Stimulated activated CD4-positive, alpha-beta T cell treated with anti-CD3 and anti-CD28 coated beads, Interleukin-15, amount 100 ng/mL, for 48 hours (primary cell): ENCODE measurements at places on chromosomes 6 and 20.

GRCh38 chr6:64347411-64347810 lies 711.8 kb downstream of the PHF3 start:
- no peak for DNase-seq

DNA sequence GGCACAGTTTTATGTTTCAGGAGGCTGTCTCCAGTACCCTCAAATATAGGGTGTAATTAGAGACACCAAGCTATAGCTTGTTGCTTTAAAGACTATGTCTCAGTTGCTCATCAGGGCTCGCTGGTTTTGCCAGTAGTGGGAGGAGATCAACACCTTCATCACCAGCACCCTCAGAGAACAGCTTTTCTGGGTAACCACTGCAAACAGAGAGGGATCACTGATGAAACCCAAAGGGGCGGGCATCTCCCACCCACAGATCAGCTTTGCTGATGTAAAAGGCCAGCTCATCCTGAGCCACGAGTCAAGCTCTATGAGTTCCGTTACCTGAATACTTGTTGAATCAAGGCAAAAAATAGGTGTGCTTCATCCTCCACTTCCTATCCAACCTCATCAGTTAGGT lies 187.7 kb downstream of the AIG1 start:
- peak; percentile 25 for DNase-seq

- no peak for DNase-seq
Observed at GRCh38 chr20:7361321-7361720, 578.9 kb downstream of the HAO1 start.

- DNase-seq: no peak
Observed at GRCh38 chr6:139732451-139732850, 358.0 kb upstream of the CITED2 start.

- DNase-seq: no peak
Observed at GRCh38 chr6:53608396-53608795, 57.2 kb downstream of the KLHL31 start.

DNA sequence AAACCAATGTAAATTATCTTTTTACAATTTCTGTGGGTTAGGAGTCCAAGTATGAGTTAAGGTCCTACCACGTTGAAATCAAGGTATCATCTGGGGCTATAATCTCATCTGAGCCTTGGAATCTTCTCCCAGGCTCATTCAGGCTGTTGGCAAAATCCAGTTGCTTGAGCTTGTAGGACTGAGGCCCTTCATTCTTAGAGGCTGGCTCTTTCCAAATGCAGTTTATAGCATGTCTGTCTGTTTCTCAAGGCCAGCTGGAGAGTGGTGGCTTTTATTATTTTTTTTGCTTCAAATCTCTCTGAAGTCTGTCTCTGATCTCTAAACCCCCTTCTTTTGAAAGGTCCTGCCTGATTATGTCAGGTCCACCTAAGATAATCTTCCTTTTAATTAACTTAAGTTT lies 177.2 kb upstream of the ASCC3 start:
- DNase-seq: no peak

DNA sequence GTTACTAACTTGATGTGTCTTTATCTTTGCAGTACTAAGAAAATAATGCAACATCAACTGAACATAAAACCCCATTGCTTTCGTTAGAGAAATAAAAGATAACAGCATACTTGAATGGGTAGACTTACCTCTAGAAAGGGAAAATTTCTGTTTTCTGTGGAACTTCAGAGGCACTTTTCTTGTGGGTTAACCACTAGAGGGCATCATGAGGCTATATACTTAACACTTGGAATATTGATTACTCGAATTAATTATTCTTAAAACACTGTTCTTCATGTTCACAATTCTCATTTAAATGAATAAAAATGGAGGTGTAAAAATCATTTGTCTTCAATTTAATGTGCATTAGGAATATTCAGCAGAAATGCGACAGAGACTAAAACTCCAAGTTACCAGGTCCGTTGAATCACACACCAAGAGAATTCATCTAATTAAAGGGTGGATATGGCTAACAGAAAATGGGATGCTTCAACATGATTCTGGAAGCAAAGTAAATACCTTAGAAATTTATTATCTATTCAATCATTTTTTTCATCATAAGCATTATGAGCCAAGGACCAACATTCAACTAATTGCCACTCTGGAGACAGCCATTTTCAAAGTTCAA lies 330.8 kb upstream of the PREP start:
- DNase-seq: no peak

DNA sequence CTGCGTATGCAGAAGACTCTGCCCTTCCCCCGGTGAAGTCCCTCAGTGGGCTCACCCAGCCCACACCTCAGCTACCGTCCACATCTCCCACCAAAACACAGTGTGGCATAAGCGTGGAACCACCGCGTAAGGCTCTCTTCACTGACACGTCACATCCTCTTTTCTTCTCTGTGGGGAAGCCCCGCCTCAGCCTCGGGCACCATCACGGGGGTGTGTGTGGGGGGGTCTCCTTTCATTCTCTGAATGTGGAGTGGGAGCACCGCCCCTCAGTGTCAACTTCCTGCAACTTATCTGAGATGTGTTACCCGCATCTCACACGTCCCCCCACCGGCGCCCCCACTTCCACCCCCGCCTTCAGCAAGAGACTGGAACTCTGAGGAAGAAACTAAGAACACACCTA lies 388.4 kb upstream of the JARID2 start:
- peak; percentile 65 for DNase-seq

DNA sequence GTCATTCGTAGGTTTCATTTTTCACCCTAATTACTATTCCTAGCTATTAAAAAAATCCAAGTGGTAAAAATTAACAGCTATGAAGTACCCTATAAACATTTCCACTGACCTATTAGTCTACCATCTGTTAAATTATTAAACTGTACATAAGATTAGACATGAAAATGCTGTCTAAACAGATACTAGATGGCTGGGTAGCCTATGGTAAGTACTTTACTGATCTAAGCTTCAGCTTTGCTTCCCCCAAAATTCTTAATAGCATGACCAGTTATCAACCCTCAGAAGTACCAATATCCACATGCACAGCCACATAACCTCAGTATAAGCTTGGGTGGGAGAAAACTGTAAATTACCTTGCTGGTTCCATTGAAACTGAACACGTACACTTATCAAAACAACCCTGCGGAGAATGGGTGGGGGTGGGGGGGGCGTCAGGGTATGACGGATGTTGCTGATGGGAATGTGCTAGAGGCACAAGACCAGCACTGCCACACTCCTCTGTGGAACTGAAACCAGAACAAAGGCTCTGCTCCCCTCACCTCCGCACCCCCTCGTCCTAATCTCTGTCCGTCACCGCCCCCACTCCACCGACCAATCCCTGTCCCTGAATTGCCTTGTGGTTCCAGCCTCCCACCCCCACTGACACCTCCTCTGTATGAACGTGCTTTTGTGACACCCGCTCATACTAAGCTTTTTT lies 45.3 kb downstream of the B4GALT5 start:
- peak; percentile 56 for DNase-seq

- no peak for DNase-seq
Observed at GRCh38 chr6:150343434-150343833, 25.4 kb upstream of the IYD start.

DNA sequence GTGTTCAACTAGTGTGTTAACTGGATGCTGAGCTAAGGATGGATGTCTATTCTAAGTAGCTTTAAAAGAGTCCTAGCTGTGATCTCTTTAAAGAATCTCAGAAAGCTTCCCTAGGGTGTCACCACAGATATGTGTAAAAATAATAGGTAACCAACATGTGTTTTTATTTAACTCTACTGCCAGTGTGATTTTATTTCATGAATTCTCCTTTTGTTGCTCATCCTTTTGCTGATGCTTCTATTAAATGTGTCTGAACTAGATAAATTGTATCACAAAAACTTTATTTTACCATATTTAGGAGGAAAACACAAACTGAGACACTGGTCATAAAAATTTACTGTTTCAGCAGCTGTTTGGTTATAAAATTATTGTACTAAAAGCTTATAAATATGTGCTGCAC lies 809.4 kb upstream of the CITED2 start:
- DNase-seq: no peak

GRCh38 chr6:106490030-106490429 lies 129.5 kb downstream of the CRYBG1 start:
- no peak for DNase-seq

GRCh38 chr20:39875492-39876110 lies 813.4 kb downstream of the MAFB start:
- DNase-seq: no peak

- no peak for DNase-seq
Observed at GRCh38 chr6:159969204-159969912, 476 bp downstream of the IGF2R start.

- DNase-seq: no peak
Observed at GRCh38 chr20:53652090-53652858, 58.6 kb upstream of the ZNF217 start.

- DNase-seq: no peak
Observed at GRCh38 chr20:53660947-53661381, 67.3 kb upstream of the ZNF217 start.

GRCh38 chr6:158766621-158767455 lies 52.3 kb downstream of the EZR start:
- DNase-seq: no peak
